Activated naive CD8-positive, alpha-beta T cell treated with anti-CD3 and anti-CD28 coated beads, Interleukin-2, amount 10 ng/mL, durations not matched to agents 7 days and 5 days (primary cell): ENCODE measurements at places on chromosomes 6 and 20.

GRCh38 chr20:63335711-63336110, 25.4 kb downstream of the CHRNA4 start:
- no peak for DNase-seq

GRCh38 chr6:113018351-113019151, 671.4 kb downstream of the RFPL4B start:
- DNase-seq, result no peak

- DNase-seq, result no peak
These were observed 115.5 kb downstream of the DLGAP4 start for GRCh38 chr20:36421641-36422040.

DNA sequence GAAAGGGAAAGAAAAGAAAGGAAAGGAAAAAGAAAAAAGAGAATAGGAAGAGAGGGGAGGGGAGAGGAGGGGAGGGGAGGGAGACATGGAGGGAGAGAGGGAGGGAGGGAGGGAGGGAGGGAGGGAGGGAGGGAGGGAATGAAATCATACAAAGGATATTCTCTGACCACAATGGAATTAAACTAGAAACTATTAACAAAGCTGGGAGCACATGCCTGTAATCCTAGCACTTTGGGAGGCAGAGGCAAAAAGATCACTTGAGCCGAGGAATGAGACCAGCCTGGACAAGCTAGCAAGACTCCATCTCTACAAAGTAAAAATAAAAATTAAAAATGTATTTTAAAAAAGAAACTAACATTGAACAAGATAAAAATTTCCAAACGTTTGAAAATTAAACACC, 62.8 kb downstream of the ILRUN start:
- no peak for DNase-seq

DNA sequence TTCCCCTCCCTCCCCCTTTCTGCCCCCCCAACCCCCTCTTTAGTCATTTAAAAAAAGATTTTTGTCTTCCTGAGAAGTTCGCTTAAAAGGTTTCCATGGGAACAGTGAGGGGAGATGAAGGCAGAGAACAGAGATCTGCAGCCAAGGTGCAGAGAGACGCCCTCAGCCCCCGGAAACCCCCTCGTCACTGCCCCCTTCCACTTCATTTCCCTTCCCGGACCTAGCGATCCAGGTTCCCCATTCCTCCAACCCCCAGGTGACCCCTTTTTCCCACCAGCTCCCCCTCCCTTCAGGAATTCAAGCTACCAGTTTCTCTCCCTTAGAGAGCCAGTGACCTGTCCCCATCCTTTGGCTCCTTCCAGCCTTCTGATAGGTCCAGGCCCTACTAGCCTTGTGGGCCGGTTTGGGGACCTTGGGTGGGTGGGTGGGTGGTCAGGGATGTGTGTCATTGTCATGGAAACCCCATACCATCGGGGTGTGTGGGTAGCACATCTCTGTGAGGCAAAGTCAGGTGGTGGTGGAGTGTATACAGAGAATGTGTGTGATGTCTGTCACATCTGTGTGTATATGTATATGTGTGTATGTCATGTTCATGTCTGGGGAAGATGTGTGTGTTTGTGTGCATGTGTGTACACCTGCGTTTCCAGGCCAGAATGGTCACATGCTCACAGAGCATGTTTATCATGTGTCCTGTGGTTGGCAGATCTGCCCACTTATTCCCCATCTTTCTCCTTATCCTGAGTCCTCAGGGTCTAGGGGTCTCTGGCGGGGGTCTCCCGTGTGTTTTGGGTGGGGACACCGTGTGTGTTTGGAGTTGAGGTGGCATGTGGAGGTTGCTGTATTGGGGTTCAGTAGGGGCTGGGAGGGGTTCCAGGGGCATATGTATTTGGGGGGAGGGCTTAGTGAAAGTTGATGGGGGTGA, 7.0 kb downstream of the SYNGAP1 start:
- DNase-seq, result no peak

DNA sequence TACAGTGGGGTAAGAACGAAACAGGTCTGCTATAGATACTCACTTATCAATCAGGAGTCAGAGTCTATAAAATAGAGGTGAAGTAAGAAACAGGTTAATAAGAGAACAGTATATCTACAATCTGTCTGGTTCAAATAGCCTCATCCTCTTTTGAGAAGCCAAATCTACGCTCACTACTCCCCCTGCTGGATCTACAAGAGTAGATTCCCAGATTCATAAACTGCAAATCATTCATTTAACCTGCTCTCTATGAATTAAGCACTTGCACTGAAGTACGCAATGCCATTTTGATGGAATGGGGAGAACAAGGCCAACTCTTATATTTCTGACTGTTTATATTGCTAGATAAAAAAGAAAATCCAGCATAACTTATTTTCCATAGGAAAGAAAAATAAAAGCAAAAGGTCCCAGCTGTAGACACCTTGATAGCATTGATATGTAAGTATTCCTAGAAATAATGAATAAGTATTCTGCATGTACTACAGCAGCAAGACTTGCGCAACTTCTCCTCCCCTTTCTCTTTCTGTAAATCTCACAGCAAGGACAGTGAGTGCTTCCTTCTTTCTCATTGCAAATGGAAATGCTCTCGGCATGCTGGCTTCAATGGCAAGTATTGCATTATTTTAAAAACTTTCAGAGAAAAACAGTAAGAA, 92.3 kb downstream of the RFX6 start:
- DNase-seq, result no peak

DNA sequence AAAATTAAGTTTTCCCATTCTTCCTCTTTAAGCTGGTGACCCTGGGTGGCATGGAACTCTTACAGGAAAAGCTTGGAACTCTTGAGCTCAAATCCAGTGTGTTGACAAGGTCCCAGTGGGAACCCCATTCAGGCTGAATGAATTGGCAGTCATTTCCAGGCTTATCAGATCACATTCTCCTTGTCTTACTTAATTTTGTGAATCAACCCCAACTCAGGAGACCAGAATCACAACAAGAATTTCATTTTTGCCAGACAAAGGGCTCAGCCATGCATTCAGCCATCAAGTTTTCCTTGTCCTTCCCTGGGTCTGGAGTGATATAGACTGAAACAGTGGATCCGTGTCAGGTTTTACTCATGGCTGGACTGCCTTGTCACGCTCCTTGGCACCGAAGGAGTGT, 92.1 kb upstream of the EEF1E1 start:
- no peak for DNase-seq

DNA sequence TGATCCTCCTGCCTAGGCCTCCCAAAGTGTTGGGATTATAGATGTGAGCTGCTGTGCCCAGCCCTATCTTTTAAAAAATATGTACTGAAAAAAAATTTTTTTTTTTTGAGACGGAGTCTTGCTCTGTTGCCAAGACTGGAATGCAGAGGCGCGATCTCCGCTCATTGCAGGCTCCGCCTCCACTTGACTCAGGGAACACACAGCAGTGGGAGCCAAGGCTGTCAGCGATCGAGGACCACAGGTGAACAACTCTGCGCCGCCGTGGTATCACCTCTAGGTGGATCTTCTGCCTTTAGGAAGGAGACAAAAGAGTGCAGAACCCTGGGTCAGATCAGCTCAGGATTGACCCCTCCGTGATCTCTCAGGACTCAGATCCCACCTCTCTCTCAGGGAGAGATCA, 13.7 kb downstream of the RAET1E start:
- no peak for DNase-seq

DNA sequence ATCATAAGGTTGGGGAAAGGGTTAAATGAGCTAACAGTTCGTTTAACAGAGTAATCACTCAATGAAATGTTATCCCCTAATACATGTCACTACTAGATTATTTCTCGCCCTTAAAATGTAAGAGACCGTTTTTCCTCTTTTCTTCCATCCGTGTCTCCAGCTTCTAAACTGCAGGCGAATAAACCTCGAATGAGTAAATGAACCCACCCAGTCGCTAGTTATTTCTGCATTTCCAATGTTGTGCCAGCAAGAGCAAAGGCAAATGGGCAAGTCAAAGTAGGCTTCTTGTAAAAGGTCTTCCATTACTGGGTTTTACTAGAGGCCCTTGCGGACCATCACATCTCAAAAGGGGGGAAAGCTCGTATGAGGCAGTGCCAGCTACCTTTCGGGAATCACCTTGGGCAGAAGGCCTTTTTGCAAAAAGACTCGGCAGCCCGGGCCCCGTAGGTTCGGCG, 400 bp upstream of the SMAP1 start:
- no peak for DNase-seq

DNA sequence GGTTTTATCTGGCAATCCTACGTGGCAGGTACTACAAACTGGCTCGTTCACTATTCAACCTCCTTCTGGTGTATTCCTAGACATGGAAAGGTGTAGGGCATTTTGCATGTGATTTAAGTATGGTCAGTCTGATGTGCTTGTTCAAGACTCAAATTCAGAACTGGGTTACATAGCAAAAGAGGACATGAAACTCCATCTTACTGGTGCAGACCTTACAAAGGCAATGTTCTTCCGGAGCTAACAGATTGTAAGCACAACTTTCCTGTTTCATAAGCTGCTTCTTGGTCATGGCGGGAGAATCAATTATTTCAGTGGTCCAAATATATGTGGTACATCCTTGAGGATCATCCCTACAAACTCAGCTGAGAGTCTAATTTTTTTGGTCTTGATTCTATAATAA, 703.4 kb downstream of the EPM2A start:
- no peak for DNase-seq

GRCh38 chr20:19506021-19506420, 252.0 kb upstream of the RIN2 start:
- no peak for DNase-seq

GRCh38 chr20:12434672-12435071, 517.0 kb downstream of the BTBD3 start:
- DNase-seq, result no peak

DNA sequence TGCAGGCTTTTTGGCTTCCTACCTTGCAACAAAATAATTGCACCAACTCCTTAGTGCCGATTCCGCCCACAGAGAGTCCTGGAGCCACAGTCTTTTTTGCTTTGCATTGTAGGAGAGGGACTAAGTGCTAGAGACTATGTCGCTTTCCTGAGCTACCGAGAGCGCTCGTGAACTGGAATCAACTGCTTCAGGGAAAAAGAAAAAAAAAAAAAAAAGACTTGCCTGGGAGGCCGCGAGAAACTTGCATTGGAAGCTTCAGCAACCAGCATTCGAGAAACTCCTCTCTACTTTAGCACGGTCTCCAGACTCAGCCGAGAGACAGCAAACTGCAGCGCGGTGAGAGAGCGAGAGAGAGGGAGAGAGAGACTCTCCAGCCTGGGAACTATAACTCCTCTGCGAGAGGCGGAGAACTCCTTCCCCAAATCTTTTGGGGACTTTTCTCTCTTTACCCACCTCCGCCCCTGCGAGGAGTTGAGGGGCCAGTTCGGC, 420 bp downstream of the SOX4 start:
- DNase-seq, result no peak

GRCh38 chr6:135854799-135855198, 3.3 kb downstream of the PDE7B start:
- no peak for DNase-seq

DNA sequence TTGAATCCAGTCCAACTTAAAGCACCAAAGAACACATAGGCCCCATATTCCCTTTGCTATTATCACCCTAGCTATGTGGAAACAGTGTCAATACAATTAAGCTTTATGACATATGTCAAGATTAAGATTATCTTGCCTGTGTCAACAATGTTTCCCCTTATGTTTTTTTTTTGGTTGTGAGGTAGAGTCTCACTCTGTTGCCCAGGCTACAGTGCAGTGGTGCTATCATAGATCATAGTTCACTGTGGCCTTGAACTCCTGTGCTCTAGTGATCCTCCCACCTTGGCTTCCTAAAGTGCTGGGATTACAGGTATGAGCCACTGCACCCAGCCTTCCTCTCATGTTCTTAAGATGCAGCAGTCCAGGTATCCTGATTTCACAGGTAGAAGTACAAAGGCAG, 17.8 kb downstream of the AFG1L start:
- DNase-seq, result no peak

DNA sequence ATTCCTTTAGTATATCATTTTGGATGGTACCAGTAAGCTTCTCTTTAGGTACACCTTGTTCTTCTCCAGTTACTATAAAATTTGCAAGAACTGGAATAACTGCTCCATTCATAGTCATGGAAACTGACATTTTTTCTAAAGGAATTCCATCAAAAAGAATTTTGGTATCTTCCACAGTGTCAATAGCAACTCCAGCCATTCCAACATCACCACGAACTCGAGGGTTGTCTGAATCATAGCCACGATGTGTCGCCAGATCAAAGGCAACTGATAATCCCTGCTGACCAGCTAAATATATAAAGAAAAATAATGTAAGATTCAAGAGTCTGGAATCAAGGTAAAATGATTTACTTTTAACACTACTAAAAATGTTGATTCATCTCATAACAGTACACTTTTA, 5.3 kb downstream of the MMUT start:
- DNase-seq, result no peak

DNA sequence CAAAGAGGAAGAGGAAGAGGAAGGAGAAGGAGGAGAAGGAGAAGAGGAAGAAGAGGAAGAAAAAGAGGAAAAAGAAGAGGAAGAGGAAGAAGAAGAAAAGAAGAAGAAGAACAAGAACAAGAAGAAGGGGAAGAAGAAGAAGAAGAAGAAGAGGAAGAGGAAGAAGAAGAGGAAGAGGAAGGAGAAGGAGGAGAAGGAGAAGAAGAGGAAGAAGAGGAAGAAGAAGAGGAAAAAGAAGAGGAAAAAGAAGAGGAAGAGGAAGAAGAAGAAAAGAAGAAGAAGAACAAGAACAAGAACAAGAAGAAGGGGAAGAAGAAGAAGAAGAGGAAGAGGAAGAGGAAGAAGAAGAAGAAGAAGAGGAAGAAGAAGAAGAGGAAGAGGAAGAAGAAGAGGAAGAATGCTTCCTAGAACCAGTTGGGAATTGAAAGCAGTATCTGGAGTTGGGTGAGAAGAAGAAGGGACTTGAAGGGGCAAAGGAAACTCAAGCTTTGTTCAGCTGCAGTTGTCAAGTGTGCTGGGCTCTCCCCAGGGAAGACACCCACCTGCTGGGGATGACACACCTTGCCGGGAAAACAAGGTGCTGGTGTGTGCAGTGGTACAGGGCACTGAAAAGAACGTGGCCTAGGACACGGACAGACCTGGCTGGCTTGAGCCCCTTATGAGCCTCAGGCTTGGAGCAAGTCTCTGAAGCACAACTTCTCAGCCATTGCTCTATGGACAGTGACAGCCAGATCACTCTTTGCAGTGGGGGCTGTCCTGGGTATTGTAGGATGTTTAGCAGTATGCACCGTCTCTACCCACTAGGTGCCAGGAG, 30.1 kb upstream of the ARFGEF2 start:
- no peak for DNase-seq

- DNase-seq, result no peak
These were observed 2.6 kb upstream of the DNPH1 start for GRCh38 chr6:43231735-43232450.

GRCh38 chr6:38522322-38522721, 117.4 kb downstream of the BTBD9 start:
- DNase-seq, result no peak

- DNase-seq, result peak; percentile 54
These were observed 149.1 kb downstream of the MTHFD1L start for GRCh38 chr6:151014404-151015100.

- no peak for DNase-seq
These were observed 94.3 kb upstream of the FAM8A1 start for GRCh38 chr6:17505767-17506280.

DNA sequence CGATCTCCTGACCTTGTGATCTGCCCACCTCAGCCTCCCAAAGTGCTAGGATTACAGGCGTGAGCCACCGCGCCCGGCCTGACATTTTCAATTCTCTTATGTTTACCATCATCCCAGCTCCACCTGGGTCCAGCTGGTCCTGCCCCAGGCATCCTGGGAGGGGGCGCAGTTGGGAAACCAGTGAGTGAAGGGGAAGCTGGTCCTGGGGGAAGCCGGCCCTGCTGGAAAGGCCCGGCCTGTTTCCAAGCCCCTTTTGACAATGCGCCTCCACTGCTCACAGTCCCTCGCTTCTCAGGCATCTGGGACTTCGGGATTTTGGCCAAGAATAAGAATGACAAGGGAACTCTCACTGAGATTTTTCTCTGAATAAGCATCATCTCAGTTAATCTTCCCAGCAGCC, 14.2 kb downstream of the SLC13A3 start:
- no peak for DNase-seq
